ENCODE measurements at places on chromosomes 7 and 10.

DNA sequence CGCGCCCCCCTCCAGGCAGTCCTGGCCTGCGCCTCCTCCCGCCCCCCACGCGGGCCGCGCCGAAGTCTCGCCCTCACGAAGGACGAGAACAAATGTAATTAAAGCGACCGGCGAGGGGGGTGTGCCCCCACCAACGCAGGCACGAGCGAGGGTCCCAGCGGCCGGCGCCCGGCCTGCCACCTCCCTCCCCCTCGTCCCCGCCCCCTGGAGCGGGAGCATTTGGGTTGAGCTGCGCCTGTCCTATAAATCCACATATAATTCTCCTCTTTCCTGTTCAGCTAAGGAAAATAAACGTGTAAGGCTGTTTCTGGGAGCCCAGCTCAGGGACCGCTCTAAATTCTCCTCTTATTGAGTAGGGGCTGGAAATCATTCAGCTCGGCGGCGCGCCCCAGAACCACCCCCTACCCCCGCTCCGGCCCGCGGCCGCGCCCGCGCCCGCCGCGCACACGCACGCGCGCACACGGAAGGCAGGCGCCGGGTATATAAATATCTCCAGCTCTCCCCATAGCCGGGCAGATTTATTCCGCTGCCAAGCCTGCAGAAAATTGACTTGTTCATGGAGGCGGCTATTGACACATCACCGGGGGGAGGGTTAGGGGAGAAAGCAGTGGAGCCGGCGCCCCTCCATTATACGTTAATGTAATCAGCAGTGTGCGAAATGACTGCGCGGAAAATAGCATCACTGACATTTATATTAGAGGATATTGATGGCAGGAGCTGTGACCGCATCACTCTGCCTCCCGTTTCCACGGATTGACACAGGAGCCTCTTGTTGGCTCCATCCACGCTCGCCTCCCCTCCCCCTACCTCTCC is 61.6 kb upstream of the BTRC start:
- no peak for DNase-seq

GRCh38 chr10:76549171-76549570 is 1088.4 kb downstream of the KCNMA1 start:
- no peak for DNase-seq

DNA sequence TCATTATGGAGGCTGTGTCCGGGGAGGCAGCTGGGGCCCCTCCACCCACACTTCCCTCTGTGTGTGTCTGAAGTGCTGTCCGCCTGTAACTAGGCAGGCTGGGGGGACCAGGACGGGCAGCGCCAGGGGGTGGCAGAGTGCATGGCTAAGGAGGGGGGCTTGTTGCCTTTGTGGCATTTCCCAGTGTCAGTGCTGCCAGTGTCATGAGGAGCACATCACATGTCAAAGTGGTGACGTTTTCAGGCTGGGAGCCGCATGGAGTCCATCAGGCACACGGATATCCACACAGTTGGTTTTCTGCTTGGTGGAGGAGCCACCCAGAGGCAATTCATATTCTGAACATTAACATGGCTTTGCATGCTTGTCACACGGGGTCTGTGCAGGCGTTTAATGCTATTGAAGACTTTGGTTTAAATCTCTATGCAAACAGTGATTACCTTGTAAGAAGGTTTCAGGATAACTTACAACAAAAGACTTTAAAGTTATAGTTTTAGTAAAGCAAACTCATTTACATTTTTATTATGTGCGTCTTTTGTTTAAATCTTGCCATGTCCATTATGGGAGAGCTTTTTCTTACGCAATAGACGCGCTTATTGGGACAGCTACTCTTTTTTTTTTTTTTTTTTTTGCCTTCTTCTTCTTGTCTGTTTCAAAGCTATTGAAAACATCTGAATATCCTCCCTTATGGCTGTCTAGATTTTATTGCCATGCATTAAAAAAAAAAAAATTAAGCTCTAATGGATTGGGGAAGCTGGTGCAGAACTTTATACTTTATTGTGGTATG is 52.9 kb downstream of the C10orf67 start:
- no peak for DNase-seq

- no peak for DNase-seq
Observed at GRCh38 chr7:114889646-114890285, 32.1 kb upstream of the MDFIC start.

DNA sequence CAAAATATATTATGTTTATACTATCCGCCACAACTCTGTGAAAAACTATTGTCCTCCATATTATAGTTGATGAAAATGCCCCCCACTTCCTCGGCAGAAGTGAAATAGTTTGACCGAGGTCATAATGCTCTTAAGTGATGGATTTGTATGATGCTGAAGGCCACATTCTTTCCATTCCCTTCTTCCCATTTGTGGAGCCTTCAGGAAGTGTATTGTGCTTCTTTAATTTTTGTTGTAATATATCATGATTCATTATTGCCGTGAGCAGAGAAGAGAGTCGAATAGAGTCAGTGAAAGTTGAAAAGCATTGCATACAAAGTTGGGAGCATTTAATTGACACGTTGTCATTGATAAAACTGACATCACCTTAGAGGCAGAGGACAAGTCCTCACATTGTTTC is 460.3 kb downstream of the SUGCT start:
- DNase-seq = no peak

DNA sequence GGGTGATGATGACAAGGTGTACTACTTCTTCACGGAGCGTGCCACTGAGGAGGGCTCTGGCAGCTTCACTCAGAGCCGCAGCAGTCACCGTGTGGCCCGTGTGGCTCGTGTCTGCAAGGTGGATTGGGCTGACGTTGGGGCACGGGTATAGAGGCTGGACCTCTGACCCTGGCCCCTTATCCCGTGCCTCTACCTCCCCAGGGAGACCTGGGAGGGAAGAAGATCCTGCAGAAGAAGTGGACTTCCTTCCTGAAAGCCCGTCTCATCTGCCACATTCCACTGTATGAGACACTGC is 8.4 kb downstream of the MRPL43 start:
- DNase-seq = no peak

DNA sequence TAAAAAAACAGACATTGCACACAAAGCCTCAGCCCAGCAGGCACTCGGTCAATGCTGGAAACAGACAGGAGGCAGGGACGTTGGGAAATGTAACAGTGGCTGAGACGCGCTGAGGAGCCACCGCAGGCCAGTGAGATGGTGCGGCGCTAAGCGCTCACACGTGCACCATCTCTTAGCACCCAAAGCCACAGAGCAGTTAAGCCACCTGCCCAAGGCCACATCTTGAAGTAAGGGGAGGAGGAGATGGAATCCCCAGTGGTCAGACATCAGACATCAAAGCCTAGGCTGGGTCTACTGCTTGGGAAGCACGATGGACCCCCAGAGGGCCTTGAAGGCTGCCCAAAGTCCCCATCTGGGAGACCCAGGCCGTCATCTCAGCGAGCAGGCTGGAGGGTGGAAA is 15.6 kb downstream of the LAT2 start:
- DNase-seq = no peak

GRCh38 chr10:116800286-116800929 is 48.9 kb upstream of the ENO4 start:
- no peak for DNase-seq

DNA sequence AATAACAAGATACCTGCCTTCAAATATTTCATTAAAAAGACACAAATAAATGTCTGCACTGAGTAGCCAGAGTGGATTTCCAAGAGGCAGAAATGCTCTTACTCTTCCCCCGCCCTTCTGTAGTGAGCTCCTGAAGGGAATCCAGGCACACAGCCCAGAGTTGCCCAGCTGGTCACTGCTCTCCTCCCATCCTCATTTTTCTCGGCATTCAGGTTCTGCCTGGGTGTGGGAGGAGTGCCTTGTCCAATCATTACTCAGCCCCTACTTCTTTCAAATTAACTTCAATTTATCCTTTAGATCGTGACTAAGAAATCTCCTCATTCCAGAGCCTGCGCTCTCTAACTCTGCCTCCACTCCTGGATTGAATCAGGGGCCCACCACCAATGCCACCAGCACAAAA is 12.2 kb downstream of the CCDC6 start:
- no peak for DNase-seq

- DNase-seq = no peak
Observed at GRCh38 chr10:51266496-51266895, 192.2 kb downstream of the PRKG1 start.

DNA sequence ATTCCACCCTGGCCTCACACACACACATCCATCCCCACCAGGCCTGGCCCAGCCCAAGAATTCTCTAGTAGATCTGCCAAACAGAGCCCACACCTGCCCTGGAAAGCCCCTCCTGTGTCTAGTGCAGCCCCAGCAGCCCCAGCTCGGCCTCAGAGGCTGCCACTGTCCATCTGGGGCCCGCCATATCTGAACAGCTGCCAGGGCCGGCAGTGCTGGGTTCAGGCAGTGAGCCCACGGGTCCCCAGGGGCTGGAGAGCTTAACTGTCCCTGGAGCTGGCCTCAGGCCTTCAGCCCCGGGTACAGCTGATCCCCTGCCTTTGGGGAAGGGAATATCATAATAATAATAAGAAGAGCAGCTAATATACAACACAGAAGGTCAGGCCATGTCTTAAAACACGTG is 574 bp downstream of the MYL10 start:
- DNase-seq = no peak
